Activated naive CD8-positive, alpha-beta T cell treated with anti-CD3 and anti-CD28 coated beads for 36 hours (primary cell): ENCODE measurements at places on chromosomes 7 and 10. TPM values are rescaled to one million over a fixed set of nuclear protein-coding genes. Genes with fewer than 3 reads are reported as not detected.

GRCh38 chr10:62726142-62726541 lies 78.4 kb upstream of the ADO start:
- H3K4me3 ChIP-seq = no peak overlapping the region
- peaks cover 3% of the 10 kb centered on the region for H3K27me3 ChIP-seq
- DNase-seq = peak; percentile 69
- H3K4me1 ChIP-seq = peaks cover 38% of the 10 kb centered on the region

Gene NUTM2D
- 1.3 TPM for total RNA-seq

DNA sequence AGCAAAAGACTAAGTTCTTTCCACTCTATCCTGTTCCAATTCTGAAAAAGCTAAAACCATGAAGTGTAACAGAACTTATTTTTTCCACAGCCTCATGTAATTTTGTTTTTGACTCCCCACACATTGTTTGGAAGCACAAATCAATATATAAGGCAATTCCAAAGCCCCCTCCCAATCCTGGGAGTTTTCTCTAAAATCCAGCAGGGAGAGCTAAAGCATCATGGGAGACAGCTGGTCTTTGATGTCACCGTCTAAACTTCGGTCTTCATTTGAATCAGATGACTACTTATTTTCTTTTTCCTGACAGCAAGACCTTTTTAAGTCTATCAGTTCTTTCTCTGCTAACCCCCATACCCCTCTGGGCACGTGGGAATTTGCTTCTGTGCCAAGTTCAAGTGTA lies 33.3 kb upstream of the PON1 start:
- DNase-seq = no peak
- H3K4me1 ChIP-seq = no peaks in the 10 kb centered on the region
- no peak overlapping the region for H3K4me3 ChIP-seq
- H3K27me3 ChIP-seq = peaks cover 5% of the 10 kb centered on the region
- no peaks in the 10 kb centered on the region for H3K36me3 ChIP-seq
- no peak overlapping the region for H3K27ac ChIP-seq

DNA sequence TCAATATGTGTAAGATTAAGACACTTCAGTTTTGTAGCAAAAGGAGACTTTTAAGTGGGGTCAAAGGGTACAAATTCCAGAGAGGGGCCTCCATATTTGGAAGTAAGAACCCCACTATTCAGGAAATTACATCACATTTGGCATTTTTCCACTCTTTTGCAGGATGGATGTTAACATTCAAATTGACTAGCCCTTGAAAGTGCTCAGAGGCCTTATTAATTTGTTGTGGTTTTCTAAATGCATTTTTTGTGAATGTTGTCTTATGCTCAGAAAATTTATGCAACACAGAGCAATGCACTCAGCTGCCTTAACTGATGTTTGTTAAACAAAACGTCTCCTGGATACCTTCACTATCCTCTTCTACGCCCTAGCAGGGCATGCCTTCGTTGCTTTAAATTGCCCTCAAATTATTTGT lies 50.9 kb upstream of the PDLIM1 start:
- H3K27me3 ChIP-seq = no peaks in the 10 kb centered on the region
- H3K4me3 ChIP-seq = no peak overlapping the region
- H3K4me1 ChIP-seq = no peaks in the 10 kb centered on the region
- DNase-seq = no peak
- H3K27ac ChIP-seq = no peak overlapping the region

GRCh38 chr10:34121781-34122622 lies 693.1 kb downstream of the PARD3 start:
- H3K4me3 ChIP-seq = peak overlapping the region; percentile 24
- H3K27me3 ChIP-seq = no peaks in the 10 kb centered on the region
- peak; percentile 19 for DNase-seq
- H3K36me3 ChIP-seq = no peaks in the 10 kb centered on the region
- peak overlapping the region; percentile 46 for H3K27ac ChIP-seq

DNA sequence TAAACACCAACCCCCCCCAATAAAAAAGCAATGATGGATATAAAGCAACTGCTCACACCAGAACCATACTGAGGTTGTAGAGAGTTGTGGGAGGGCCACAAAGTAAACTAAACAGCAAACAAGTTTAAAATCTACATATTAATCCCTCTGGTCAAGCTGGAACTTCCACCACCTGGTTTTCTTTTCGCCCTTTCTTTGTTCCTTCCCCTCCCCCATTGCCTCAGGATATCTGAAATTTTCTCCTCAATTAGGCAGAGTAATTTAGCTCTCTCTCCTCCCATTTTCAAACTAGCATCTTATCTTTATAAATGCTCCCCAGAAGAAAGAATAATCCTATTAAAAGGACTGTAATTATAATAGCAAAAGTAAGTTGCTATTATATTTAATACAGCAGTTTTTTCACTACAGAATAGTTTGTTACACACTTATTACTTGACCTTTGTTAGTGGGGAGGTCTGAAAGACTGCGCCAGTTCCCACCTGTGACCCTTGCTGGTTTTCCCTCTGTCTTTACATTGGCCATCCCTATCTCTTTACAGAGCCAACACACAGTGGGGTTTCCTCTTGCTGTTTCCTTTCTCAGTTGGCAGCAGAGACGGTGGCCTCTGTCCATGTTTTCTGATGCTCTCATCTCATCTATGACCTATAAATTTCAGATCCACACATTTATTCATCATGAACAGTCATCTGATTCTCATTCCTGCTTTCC lies 235.4 kb downstream of the RNLS start:
- H3K36me3 ChIP-seq = peaks cover 2% of the 10 kb centered on the region
- no peak overlapping the region for H3K27ac ChIP-seq
- no peak overlapping the region for H3K4me3 ChIP-seq
- peaks cover 9% of the 10 kb centered on the region for H3K4me1 ChIP-seq

Gene ATOH7
- not detected for total RNA-seq

DNA sequence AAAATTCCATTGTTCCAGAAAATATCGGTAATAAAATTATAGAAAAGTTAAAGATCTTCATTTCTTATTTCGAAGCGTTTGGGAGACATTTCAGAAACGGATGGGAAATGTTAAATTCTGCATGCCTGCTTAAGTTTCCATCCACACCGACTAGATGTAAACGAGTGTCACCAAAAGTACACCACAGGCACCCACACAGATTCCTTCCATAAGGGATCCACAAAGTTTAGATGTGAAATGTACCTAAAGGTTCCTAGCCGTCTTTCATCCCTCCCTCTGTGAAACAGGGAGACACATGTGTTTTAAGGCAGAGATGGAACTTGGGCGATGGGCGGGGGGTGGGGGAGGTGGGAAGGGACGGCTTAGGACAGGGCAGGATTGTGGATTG lies 621 bp upstream of the CAV1 start:
- no peaks in the 10 kb centered on the region for H3K36me3 ChIP-seq
- H3K27me3 ChIP-seq = peaks cover 85% of the 10 kb centered on the region

GRCh38 chr7:26199301-26200037 lies 1.1 kb downstream of the HNRNPA2B1 start:
- H3K27ac ChIP-seq = peak overlapping the region; percentile 100
- peak overlapping the region; percentile 100 for H3K4me3 ChIP-seq
- DNase-seq = peak; percentile 58
- H3K27me3 ChIP-seq = peaks cover 24% of the 10 kb centered on the region
- peaks cover 35% of the 10 kb centered on the region for H3K4me1 ChIP-seq

Gene SORCS1
- total RNA-seq = not detected

DNA sequence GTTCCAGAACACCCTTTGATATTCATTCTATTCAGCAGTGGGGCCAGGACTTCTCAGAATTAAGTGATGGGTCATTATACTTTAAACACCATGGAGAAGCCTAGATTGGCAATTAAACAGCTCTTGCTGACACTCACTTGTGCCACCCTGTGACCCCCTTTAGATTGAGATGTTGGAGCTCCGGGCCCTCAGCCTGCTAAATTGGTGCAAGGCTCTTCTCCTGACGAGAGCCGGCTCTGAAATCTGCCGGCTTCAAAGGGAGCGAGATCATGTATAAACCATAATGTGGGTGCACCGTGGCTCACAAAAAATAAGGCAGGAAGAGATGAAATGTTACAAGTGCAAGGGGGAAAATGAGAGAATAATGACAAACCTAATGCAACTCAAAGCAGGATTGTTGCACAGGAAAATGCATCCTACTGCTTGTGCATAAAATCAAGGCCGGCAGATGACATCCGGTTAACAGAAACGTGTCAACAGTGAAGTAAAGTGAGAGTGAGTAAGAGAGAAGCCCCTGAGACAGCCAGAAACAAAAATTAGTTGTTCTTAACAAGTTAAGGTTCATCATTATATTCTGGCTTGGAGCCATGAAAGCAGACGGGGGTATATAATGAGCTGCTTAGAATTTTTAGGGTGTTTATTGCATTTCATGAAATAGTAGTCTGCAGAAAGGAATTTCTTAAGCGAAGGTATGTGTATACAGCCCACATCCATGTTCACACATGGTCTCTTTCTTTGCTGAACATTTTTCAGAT lies 198.2 kb downstream of the TCF7L2 start:
- H3K27me3 ChIP-seq = no peaks in the 10 kb centered on the region
- peaks cover 13% of the 10 kb centered on the region for H3K36me3 ChIP-seq

- H3K4me3 ChIP-seq = no peak overlapping the region
- DNase-seq = no peak
Observed at GRCh38 chr7:47507522-47507921, 74.4 kb downstream of the TNS3 start.

DNA sequence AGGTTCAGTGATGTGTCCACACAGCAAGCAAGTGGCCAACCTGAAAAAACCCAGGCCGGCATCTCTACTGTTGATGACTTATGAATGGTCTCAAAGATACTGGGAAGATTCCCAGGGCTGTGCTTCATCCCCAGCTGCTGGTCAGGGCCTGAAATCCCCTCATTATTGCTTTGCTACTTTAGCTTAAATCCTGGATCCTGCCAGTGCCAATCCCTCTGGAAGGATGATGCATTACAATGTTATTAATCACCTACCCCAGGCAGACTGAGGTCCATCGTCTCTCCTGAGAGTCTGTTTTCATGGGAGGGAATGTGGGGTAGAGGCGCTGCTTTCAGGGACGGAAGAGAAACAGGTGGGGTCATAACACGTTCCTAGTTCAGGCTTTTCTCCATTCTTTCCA lies 371.6 kb downstream of the RPS24 start:
- H3K4me1 ChIP-seq = peaks cover 6% of the 10 kb centered on the region
- peaks cover 19% of the 10 kb centered on the region for H3K27me3 ChIP-seq
- H3K4me3 ChIP-seq = no peak overlapping the region
- no peak for DNase-seq

DNA sequence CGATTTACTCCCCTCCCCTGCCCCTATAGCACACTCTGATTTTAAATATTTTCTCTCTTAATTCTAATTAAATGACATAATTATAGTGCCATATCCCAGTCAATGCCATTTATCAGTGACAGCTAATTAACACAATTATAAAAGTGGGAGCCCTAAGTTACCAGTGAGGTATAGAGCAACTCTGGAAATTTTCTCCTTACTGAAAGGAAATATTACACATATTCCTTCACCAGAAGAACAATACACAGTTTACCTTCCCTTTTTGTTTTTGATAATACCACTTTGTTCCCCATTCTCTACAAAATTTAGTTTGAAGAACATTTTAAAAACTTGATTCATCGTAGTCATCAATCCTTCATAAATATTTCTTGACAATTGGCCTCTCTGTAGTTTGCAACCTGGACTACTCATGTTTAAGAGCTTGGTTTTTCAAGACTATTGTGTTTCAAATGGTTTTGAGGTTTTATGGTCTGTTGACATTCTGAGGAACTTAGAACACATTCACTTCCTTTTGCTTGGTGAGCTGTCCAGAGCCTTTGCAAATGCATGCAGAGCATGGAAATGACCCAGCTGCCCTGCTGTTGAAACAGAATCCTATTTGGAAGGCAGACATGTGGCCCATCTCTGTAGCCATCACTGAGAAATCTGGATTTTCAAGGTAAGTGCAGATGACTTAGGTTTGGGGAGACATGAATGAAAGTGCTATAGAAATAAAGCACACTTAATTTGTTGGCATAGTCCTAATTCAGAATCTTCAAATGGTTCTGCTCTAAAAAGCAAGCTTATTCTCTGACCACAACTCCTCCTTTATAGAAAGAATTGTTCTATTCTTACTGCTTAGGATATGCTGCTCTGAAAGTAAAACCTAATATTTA lies at the start of gene GPR141:
GPR141 (plus strand) TSS at position 521 of the 875 bp plus-strand sequence. CDS start 56,628 bp downstream, outside the sequence.
- peaks cover 4% of the 10 kb centered on the region for H3K4me1 ChIP-seq
- H3K4me3 ChIP-seq = no peak within 1 kb of the TSS
- no peak within 1 kb of the TSS for H3K27ac ChIP-seq
- H3K27me3 ChIP-seq = peaks cover 17% of the 10 kb centered on the region
- H3K36me3 ChIP-seq = no peaks in the 10 kb centered on the region

Gene MYH16
- not detected for total RNA-seq

Gene SGMS1
- total RNA-seq = 9.8 TPM

Gene APBB1IP
- 66.3 TPM for total RNA-seq

DNA sequence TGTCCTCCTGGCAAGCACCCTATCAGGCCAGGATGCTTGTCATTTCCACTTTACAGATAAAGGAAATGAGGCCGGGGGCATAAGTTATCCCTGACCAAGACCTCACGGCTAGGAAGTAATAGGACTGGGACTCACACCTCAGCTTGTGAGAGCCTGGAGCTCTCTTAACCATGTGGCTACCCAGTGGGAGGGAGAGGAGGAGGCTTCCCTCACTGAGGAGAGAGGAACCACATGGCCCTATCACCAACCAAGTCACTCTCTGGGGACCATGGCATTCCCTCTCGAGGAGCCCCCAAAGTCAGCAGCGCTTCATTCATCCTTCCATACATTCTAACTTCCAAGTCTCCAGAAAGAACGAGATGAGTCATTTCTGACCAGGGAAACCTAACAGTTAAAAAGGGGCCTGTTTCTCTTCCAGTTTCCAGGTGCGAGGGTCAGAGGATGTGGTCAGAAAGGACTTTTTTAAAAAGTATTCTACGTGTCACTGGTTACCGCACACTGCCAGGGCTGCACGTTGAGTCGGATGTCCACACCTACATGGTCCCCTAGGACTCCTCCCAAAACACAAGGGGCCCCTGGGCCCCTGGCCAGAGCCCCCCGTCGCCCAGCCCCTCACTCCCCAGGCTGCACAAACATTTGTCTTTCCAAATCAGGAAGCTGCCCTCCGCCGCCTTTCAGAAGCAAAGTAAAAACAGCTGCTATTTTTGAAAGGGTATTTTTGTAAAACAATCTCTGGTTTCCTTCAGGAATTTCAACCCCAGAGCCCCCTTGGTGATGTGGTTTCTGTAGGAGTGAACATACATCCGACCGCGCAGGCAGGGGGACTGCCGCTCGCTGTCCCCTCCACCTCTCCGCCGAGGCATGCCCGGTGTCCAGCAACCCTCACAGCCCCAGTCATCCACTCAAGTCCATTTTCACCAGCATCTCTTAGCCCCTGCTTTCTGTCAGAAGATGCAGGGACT lies 128.2 kb upstream of the CHST15 start:
- peaks cover 5% of the 10 kb centered on the region for H3K27me3 ChIP-seq
- H3K4me1 ChIP-seq = peaks cover 6% of the 10 kb centered on the region

Gene TAF6
- total RNA-seq = 59.7 TPM

Gene SUN1
- total RNA-seq = 53.4 TPM

GRCh38 chr7:31096198-31096876 lies 44.2 kb downstream of the ADCYAP1R1 start:
- H3K27ac ChIP-seq = no peak overlapping the region
- no peaks in the 10 kb centered on the region for H3K4me1 ChIP-seq
- DNase-seq = no peak

Gene FAM24B
- total RNA-seq = 12.8 TPM

Gene OGDHL
- 0.46 TPM for total RNA-seq

- no peaks in the 10 kb centered on the region for H3K36me3 ChIP-seq
- H3K4me1 ChIP-seq = peaks cover 7% of the 10 kb centered on the region
- peaks cover 9% of the 10 kb centered on the region for H3K27me3 ChIP-seq
- no peak overlapping the region for H3K27ac ChIP-seq
- no peak overlapping the region for H3K4me3 ChIP-seq
Observed at GRCh38 chr7:157757776-157758467, 421.1 kb downstream of the DNAJB6 start.
